ENCODE measurements at places on chromosomes 12 and 14. TPM values are rescaled to one million over a fixed set of nuclear protein-coding genes. Genes with fewer than 3 reads are reported as not detected.

DNA sequence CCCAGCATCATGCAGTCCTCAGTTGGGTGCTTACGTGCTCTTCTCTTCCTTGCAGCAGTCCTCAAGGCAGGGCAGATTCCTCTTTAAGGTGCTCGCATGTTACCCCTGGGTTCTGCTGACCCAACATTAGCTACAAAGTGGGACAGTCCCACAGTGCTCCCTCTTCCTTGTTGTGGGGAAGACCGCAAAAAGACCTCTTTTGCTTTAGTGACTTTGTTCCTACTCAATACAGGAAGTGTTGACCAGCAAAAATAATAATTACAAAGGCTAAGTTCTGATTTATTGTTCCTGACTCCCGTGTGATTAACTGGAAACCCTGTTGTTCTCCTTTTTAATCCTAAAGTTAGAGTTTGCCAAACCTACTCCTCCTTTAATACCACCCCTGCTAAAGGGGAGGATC is 13.7 kb downstream of the PIGH start:
- no peak overlapping the region for H3K27ac ChIP-seq
- DNase-seq = no peak
- H3K4me3 ChIP-seq = no peak overlapping the region
- H3K36me3 ChIP-seq = peaks cover 37% of the 10 kb centered on the region
- H3K27me3 ChIP-seq = no peaks in the 10 kb centered on the region
- H3K4me1 ChIP-seq = no peaks in the 10 kb centered on the region

- H3K4me1 ChIP-seq = no peaks in the 10 kb centered on the region
- H3K27ac ChIP-seq = no peak overlapping the region
- no peak for DNase-seq
- H3K27me3 ChIP-seq = peaks cover 26% of the 10 kb centered on the region
Measured at GRCh38 chr12:124296295-124296915, 1.5 kb downstream of the RFLNA start.

DNA sequence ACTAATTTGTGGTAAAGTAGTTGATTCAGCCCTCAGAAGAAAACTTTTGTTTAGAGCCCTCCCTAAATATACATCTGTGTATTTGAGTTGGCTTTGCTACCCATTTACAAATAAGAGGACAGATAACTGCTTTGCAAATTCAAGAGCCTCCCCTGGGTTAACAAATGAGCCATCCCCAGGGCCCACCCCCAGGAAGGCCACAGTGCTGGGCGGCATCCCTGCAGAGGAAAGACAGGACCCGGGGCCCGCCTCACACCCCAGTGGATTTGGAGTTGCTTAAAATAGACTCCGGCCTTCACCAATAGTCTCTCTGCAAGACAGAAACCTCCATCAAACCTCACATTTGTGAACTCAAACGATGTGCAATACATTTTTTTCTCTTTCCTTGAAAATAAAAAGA is 2.7 kb downstream of the FZD10 start:
- peak; percentile 40 for DNase-seq
- H3K4me1 ChIP-seq = peaks cover 5% of the 10 kb centered on the region
- H3K4me3 ChIP-seq = no peak overlapping the region
- no peaks in the 10 kb centered on the region for H3K36me3 ChIP-seq
- H3K27ac ChIP-seq = no peak overlapping the region

The HOXC12 gene
- not detected for total RNA-seq

DNA sequence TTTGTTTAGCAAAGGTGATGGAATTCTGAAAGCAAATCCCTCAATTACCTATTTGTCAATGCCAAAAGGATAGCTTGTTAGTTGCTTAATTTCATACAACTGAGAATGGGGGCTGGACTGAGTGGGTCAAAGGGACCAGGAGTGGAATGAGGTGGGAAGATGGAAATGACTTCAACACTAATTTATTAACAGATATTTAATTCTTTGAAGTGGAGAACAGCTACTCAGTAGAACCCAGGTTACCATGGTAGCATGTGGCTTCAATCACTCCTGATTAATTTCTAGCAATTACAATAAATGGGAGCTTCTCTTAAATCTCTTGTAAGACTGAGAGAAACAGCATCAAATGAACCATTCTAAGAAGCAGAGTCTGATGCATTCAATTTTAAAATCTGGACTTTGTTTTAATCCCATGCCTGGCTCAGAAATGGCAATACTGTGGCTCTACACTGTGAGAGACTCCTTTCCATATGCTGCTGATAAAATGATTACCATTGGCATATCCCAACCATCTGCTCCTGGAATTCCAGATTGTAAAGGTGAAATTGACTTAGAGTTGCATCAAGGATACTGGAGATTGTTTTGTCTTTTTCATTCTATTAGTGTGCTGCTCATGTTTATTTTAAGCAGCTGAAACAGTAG is 607.8 kb downstream of the SNAPC1 start:
- H3K4me1 ChIP-seq = no peaks in the 10 kb centered on the region
- DNase-seq = no peak

DNA sequence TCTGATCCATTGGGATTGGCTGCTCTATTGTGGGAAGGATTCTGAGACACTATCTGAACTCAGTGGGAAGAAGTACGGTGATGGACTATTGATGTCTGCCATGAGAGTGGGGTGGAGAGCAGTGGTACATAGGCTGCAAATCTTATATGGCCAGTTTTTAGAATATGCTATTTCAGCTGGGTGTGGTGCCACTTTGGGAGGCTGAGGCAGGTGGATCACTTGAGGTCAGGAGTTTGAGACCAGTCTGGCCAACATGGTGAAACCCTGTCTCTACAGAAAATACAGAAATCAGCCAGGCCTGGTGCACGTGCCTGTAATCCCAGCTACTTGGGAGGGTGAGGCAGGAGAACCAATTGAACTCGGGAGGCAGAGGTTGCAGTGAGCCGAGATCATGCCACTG is 505.9 kb downstream of the MED13L start:
- H3K4me1 ChIP-seq = no peaks in the 10 kb centered on the region
- H3K4me3 ChIP-seq = no peak overlapping the region
- H3K27ac ChIP-seq = no peak overlapping the region
- no peak for DNase-seq
- no peaks in the 10 kb centered on the region for H3K36me3 ChIP-seq
- no peaks in the 10 kb centered on the region for H3K27me3 ChIP-seq
